ENCODE measurements at places on chromosomes 2 and 18.

DNA sequence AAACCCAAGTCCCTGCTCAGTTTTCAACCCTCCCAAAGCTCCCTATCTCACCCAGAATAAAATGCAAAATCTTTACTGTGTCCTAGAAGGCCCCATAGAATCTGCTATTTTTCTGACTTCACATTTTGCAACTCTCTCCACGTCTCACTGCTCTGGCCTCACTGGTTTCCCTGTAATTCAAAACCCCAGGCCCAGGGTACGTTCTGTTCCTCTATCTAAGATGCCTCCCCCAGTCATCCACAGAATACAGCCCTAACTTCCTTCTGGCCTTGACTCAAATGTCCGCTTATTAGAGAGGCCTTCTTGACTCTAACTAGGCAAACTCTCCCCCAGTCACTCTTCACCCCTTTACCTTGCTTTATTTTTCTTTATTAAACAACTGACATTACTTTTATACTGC is 42.0 kb downstream of the FAM161A start:
- no peak for DNase-seq

DNA sequence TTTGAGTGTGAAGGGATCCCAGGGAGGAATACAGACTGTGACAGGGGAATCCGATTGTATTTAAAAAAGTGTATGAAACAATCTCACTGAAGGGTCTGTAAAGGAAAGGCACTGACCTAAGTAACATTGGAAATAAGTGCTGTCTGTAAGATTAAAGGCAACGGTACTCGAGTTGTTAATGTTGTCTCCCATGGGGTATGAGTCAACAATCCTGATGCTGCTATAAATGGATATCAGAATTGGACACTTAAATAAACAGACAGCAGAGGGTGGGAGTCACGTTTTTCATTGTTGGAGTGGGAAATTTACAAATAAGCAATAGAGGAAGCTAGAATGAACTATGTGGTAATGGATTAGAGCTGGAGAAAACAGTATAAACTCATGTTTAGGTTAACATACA is 452.4 kb upstream of the RGPD4 start:
- DNase-seq: no peak

DNA sequence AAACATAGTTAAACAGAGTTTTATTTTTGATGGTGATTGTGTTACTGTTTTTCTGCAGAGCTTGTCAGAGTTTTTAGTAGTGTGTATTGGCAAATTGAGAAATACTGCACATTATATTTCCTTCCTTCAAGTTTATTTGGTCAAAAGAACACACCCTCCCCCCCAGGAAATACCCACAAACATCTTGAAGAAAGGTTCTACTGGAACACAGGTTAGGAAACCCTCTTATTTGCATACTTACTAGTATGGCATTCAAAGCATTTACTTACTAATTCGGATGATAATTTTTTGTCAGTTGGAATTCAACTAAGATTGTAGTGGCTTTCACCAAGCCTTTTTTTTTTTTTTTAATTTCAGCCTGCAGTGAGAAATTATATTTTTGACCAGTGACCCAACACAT is 9.1 kb downstream of the CAB39 start:
- DNase-seq: no peak

GRCh38 chr2:236363711-236364277 is 99.6 kb upstream of the ASB18 start:
- no peak for DNase-seq

GRCh38 chr2:205700331-205701132 is 18.2 kb downstream of the NRP2 start:
- no peak for DNase-seq

DNA sequence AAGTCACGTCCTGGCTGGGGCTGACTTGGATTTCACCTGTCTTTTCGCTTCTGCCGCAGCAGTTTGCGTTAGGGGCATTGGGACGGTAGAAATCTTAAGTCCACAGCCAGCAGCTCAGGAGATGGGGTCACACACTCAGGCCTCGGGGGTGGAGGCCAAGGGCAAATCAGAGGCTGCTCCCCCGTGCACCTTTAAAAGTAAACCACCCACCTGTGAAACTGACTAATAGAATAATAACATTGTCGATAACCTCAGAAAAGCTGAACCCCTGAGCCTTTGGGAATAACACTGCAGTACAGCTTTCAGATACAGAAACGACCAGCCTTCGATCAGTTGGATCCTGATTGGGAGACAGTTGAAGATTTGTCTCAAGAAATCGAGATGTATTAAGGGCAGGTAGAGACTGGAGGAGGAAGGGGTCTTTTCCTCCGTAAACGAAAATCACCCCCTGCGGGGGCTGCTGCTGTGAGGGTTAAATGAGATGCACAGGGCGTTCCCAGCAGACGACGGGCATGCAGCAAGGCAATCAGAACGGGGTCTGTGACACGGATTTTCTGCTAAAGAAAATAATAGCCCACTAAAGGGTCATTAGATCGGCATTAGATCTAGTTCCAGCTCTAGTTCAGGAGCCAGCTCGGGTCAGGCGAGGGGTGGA is 16.4 kb upstream of the NFATC1 start:
- DNase-seq: no peak

DNA sequence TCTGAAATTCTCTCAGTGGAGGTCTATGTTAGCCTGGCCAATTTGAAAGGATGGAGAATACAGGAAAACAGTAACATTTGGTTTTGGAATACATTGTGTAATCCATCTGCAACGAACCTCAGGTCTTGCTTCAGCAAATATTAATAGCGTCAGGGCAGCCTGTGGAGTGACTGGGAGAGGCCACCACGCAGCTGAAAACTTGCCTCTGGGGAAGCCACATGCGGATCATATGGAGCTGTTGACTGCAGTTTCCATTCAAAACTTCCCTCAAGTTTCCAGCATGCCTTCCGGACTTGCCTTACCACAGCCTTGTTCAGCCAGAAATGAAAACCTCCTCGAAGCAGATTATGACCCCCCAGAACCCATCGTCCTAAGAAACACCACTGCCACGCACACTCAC is 25.7 kb downstream of the BCL11A start:
- no peak for DNase-seq

GRCh38 chr18:22563164-22563583 is 145.5 kb upstream of the CTAGE1 start:
- DNase-seq: no peak

- no peak for DNase-seq
These were observed 744.9 kb downstream of the ERBB4 start for GRCh38 chr2:211793690-211794089.

- DNase-seq: no peak
These were observed 372.9 kb upstream of the HS6ST1 start for GRCh38 chr2:128691526-128691925.

DNA sequence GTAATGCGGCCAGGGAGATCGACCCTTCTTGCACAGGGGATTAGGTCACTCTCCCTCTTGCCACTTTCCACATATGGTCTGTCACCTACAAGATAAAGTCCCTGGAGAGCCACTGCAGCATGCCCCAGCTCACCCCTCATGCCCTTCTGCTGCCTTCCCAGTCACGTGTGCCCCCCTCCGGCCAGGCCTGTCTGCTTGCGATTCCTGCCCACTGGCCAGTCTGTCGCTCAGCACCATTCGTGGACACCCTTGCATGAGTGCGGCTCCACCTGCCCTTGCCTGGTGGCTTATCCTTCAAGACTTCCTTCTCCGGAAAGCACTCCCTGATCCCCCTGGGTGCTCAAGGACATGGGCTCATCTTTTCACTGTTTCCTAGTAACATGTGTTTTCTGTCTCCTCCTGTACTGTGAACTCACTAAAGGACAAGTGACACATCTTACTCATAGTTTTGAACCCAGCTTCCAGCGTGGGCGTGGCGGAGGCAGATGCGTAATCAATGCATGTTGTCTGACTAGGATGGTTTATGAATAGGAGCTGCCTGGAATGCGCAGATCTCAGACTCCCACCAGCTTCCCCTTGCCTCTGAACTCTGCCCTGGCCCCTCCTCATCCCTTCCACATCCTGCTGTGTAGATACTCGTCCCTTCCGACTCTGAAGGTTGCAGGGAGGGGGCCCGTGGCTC is 7.8 kb upstream of the NT5DC4 start:
- no peak for DNase-seq

DNA sequence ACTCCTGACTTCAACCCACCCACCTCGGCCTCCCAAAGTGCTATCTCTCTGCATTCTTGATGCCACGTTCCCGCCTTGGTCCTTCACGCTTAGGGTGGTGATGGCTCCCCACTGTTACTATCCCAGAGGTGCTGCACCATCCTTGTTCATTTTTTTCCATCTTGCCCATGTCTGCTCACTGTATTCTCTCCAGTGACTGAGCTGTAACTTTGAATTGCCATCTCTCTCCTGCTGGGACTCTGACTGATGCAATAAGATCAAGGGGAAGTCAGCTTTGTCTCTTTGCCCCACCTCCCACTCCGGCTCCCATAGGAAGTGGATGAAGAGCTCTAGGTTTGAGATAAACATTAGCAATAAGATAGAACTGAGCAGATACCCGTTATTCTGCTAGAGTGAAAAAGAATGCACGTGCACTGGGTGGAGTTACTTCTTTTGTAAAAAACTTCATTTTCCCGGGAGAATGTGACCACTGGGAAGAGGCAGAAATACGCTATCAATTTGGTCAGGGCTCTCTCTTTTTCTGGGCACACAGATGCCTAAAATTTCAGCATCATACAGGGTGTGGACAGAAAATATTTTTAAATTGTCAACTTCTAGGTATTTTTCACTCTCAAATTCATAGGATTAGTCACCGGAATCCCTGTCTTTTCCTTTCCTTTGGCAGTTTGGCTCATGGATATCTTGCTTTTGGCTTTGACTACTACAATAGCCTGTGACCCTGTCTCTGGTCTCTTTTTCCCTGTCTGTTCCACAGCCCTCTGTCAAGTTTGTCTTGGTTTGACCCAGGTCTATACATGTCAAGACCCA is 105.4 kb downstream of the POLR1A start:
- no peak for DNase-seq

DNA sequence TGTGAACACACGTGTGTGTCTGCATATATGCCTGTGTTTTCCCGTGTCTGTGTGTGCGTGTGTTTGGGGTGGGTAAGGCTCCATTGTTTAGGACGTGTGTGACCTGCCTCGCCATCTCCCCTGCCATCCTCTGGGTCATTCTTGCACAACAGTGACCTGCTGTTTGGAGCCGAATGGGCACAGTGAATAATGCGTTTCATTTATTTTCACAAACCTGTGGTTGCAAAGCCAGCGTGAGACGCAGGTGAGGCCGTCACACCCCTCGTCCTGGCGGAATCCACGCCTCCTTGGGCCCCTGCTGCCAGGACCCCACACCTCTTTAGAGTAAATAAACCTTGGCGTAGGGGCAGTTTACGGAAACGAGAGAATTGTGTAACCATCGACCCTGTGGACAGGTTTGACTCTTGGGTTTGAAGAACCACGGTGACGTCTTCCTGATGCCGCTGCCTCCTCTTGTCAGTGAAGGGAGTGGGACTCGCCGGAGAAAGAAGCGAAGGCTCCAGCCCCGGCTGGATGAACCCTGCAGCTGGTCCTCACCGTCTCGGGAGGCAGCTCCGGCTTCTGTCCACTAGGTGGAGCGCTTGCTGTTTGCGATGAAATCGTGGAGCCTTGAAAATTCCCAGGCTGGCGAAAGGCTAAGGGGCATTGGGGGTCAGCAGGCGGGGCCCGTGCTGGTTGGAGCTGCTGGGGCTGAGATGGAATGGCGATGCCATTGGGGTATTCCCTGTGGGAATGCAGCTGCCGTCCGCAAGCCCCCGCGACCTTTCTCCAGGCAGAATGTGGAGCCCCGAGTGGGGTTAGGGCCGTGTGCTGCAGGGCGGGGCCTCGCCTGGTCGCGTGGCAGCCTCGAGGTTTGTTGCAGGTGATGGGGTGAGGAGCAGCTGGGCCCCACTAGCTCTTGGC is 81.1 kb downstream of the RTP5 start:
- DNase-seq: peak; percentile 51

DNA sequence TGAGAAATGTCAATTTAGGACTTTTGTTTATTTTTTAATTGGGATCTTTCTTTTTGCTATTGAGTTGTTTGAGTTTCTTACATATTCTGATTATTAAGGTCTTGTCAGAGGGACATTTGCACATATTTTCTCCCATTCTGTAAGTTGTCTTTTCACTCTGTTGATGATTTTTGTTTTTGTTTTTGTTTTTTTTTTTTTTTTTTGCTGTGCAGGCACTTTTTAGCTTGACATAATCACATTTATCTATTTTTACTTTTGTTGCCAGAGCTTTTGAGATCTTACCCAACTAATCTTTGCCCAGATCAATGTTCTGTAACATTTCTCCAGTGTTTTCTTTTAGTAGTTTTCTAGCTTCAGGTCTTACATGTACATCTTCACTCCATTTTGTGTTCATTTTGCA is 166.6 kb downstream of the EPHA4 start:
- no peak for DNase-seq

DNA sequence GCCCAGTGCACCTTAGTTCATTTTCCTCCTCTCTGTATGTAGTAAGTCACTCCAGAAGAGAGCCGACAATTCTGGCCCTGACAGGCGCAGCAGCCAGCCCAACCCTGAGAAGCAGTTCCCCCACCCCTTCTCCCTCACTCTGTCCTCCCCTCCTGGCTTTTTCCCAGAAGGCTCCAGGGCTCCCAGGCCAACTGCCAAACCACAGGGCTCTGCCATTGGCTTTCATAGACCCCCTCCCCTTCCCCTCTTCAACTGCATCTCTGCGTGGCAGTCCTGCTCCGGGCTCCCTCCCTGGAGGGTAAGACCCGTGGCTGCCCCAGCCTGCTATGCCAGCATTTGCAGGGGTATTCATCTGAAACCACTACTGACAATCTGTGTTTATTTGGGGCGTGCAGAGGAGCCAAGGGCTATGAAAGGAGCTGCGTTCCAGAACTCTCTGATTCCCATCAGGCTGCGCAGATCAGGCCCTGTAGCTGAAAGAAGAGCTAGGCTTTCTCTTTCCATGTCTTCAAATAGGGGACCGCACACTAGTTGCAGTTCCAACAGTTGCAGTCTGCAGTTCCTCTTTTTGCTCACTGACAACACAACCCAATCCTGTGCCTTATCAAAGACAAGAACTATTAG is 388.6 kb upstream of the TNP1 start:
- DNase-seq: no peak

DNA sequence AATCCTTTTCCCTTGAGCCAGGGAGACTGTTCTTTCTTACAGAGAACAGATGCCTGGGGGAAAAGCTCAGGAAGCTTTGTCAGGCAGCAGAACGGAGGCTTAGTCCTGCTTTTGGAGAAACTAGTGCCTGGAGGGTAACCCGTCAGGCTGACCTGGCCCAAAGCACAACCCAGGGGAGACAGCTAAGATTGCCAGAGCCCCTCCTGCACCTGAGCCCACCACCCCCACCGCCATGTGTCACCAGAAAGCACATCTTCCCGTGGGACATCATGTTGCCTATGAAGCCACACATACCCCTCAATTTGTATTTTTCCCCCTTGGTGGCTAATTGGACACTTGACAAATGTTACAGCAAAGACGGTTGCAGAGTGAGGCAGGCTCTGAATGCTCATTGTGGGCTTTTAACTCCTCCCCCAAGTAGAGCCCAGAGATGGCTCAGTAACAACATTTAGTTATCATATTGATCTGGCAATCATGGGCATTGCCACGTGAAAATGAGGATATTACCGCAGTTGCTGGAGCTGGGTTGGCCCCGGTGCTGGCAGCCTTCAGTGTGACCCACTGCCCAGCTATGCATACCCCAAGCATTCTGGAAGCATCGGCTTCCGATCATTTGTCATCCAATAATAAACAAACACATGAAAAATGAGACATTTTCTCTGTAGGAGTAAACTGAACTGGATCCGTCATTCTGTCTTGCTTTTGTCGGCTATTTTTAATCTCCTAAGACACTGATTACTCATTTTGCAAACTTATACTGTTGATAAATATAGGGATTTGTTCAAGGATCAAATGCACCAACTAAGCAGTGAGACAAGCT is 229.5 kb downstream of the ATAD2B start:
- no peak for DNase-seq

- no peak for DNase-seq
These were observed 373.8 kb upstream of the SYT4 start for GRCh38 chr18:43651057-43651456.

GRCh38 chr18:61891894-61892293 is 913 bp downstream of the RNF152 start:
- no peak for DNase-seq
